ENCODE measurements at places on chromosomes 4 and X.

DNA sequence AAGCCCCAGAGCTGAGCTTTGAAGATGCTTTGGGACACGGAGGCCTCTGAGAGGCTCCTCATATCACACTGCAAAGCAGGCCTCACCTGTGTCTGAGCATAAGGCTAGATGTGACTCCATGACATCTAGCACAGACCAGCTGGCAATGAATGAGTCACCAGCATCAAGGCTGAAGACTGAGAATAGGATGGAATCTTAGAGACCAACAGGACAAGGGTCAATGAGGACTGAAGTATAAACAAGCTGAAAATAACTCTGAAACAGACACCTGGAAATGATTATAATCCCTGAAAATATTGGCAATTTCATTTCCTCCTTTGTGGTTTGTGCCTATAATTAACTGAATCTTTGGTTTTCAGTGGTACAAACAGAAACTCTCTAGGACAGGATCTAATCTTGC, 87.1 kb upstream of the PRPS1 start:
- no peak for DNase-seq

- no peak for DNase-seq
Observed at GRCh38 chr4:7864685-7865084, 75.0 kb downstream of the AFAP1 start.

GRCh38 chrX:112761242-112762207, 79.1 kb downstream of the AMOT start:
- DNase-seq = no peak

- DNase-seq = no peak
Observed at GRCh38 chr4:135267148-135267865, 1065.7 kb upstream of the PABPC4L start.

DNA sequence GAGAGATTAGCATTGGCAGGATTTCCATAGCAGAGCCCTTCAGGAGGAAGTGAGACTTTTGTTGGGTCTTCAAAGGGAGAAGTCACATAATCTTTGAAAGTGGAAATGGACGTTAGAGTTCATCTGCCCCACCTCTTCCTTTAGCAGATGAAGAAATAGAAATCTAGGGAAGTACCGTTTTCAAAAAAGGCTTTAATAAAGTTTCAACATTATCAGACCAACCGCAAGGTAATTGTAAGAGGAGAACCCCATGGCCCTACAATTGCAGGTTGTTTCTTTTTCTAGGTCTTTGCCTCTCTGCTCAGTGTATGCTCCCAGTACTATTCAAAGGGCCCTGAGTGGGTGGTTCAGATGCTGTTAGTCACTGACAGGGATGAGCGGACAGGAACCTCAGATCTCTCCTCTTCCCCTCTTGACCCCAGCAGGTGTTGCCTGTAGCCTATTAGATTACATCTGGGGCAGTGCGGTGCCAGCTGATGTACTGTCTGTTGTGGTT, 48.6 kb upstream of the AP1S2 start:
- no peak for DNase-seq

All from NCI-H1092 treated with DMSO at 0.1 percent for 48 hours (cell line).